NCI-H1694 (cell line): ENCODE measurements at places on chromosomes 3 and 15.

DNA sequence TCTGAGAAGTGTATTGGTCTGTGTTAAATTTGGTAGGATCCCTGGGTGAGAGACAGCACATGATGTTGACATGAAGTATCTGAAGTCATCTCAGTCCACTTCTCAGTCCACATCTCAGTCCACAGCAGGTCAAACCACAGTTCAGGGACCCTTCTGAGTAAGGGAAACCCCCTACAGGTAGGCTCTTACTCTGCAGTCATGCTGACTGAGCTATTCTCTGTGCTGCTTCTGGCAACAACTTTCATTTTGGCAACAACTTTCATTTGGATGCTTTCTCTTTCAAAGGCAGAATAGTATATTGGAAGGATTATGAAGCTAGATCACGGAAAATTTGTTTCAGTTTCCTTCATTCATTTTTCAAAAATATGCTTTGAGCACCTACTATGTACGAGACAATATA, 178.2 kb upstream of the GOLIM4 start:
- no peak for DNase-seq

- DNase-seq: no peak
Observed at GRCh38 chr15:98612490-98613110, 35.7 kb upstream of the IGF1R start.

- no peak for DNase-seq
Observed at GRCh38 chr3:46932455-46933225, 43.9 kb downstream of the CCDC12 start.

GRCh38 chr3:176491084-176491483, 706.2 kb downstream of the TBL1XR1 start:
- no peak for DNase-seq

GRCh38 chr3:156769721-156770654, 56.2 kb upstream of the LEKR1 start:
- DNase-seq: no peak

- DNase-seq: no peak
Observed at GRCh38 chr3:131892331-131892730, 142.5 kb downstream of the CPNE4 start.

DNA sequence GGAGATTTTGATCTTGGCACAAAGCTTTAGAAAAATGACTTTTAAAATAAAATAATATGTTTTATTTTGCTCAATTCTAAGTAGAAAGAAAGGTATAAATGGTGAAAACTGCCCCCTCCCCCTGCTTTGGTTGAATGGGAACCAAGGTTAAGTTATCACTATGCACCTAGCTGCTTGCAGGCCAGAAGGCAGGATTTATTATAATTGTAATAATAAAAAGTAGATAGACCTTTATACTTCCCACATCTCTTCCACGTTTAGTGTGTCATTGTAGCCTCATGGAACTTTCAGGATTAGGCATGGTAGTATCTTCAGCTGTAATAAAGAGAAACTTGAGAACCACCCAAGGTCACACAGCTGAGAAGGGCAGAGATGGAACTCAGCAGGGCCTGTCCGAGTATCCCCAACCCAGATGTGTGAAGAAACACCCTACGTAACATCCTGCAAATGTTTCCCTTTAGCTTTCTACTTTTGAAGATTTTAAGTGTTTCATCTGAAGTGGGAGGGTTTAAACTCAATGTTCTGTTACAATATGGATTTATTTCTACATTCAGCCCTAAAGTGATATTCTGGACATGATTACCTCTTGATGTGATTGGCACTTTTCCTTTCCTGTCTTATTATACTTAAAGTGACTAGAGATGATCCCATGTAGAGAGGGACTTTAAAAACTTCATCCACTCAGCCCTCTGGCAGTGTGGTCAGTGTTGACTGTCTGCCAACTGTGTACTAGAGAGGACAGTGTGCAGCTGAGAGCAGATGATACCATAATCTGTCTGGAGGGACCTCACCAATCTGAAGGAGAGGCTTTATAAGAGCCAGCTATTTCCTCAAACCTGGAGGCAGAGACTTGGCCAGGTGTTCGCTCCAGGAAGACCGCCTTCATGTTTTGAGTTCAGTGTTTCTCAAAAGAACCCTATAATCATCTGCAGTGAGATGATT, 282.5 kb upstream of the TRIM42 start:
- DNase-seq: no peak

- no peak for DNase-seq
Observed at GRCh38 chr3:134802428-134803050, 7.5 kb downstream of the EPHB1 start.

- DNase-seq: no peak
Observed at GRCh38 chr3:74003734-74004133, 379.0 kb upstream of the PDZRN3 start.

DNA sequence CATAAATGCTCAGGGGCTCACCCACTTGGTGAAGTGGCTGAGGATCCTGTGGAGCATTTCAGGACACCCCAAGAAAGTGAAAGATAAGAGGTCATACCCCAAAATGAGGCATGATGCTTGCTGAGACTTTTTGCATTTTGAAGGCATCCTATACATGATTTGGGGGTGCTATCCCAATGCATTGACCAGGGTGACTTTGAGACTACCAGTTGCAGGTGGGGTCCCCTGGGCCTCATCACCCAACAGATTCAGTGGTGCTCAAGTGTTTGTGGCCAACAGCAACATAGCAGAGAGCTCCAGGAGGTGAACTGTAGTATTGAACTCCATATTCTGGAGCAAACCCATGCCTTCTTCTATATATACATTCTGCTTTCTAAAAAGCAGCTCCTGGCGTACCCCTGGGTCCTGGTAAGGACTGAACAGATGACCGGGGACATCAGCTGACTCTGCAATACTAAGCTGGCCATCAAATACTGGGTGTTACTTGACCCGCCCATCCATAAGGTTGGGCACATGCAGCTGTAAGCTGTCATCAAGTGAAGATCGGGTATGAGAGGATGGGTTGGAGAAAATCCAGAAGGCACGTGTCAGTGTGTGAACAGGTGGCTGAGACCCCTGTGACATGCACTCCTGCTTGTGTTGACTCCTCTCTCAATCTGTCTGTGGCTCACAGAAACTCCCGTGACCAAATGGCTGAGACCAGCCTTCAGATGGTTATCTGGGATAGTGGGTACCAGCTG, 143.3 kb downstream of the KLF13 start:
- no peak for DNase-seq

GRCh38 chr15:100355342-100355741, 13.6 kb upstream of the ADAMTS17 start:
- DNase-seq: no peak

DNA sequence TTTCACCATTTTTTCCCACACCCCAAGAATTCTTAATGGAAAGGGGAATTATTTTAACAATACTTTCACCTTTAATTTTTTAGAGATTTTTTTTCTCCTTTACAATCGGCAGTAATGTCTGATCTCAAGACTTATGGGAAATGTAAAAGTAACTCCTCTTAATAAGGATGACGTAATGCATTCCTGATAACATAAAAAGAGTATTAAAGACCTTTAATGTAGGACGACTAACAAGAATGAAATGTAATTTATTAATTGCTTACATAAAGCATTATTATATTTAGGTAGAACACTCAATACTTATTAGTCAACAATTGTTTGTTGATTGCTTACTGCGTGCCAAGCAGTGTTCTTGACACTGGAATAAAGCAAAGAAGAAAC, 416.8 kb upstream of the NAALADL2 start:
- no peak for DNase-seq

DNA sequence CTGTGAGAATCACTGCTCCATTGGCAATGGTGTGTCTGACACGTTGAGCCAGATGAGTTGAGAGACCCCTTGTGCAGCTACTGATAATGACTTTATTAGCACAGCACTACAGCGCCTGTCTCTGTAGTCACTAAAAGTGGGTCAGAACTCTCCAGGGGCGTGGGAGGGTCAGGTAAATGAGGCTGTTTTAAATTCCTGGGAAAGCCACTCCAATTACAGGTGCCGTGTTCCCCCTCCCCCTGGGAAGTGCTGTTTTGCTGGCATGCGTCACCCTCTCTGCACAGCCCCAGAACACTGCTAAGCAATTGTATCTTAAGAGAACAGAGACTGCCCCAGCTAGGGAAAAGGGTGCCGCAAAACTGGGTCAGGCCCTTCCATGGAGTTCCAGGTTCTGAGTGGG, 21.5 kb upstream of the CPNE9 start:
- no peak for DNase-seq

DNA sequence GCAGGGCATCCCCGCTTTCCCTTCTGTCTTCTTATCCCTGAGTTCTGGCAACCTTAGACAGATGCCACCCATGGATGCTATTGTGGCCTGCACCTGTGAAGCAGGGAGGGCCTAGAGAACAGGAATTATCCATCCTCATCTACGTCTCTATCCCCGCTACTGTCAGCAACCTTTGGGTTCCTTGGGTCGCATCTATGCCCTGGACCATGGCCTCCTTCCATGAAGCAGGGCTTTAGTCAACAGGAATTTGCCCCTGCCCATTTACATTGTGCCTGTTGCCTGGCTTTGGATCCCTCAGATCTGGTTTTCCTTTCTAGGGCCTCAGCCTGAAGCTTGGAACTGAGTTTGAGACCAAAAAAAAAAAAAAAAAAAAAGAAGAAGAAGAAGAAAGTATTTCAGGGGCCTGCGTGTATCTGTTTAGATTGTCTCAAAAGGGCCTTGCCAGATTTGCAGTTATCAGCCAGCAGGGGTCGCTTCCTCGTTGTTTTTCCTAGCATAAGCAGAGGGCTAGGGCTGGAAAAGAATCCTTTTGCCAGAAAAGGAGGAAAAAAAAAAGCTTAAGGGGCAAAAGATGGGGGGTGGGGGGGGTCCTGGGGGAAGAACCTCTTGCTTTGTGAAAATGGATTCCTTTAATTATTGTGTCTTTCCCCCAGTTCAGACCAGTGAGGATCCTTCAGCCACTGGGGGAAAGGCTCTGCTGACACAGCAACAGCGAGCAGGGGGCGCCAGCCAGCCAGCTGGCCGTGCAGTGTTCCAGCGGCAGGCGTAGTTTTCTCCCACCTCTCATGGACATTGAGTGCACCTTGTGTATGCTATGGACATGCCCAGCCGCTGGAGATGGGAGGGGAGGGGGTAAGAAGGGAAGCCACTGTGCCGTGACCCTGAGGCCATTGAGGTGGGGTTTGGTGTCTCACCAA, 65.7 kb upstream of the ALDH1L1 start:
- peak; percentile 58 for DNase-seq

- DNase-seq: no peak
Observed at GRCh38 chr3:129196601-129197000, 12.9 kb upstream of the CNBP start.

DNA sequence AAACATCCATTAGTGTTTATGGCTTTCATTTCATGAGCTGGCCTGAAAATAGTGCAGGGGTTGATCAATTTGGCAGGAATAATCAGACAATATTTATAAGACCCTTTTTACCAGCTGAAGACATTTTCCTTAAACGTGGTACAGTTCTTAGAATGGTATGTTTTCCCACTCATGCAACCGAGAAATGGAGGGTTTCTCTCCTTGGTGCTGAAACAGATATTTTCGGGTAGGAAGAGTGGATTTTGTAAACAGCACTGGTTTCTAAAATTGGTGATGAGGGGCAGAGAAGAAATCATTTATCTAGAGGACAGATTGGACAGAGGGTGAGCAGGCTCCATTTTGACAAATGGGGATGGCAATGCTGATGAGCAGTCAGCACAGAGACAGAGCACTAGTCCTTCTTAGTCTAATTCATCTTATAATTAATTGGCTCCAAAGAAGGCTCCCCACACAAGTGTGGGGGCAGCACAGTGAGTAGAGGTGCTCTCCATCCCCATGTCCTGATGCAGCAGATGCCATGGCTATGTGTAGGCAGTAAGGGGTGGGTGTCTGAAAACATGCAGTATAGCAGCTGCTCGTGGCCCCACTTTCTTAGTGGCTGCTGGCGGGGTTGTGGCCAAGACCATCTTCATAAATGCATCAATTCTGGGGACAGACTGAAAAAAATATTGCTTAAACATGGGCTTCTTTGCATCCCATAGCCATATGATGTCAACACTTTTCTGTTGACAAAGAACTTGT, 18.1 kb upstream of the SLC7A14 start:
- DNase-seq: no peak

- DNase-seq: no peak
Observed at GRCh38 chr3:115986555-115987207, 363.4 kb downstream of the GAP43 start.

- DNase-seq: no peak
Observed at GRCh38 chr3:113005611-113006010, 14.8 kb downstream of the GTPBP8 start.

DNA sequence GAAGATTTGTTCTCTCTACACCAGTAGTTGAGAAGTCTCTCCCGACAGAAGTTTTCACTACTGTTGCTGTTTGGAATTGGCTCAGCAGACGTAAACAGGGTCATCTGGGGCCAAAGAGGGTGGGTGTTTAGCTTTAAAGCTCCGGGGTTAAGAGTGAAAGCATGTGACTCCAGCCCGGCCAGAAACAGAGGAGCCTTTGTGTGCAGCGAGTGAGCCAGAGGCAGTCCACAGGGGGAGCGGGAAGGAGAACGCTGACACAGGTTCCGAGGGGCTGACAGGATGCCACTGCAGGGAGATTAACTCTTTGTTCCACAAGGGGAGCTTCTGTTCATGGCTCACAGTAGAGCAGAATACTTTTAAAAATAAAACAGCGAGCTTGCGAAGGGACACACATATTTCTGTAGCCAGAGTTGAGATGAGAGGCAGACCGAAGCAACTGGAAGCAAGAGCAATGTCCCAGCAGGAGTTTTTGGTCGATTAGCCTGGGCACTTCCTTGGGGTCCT, 26.9 kb downstream of the BMF start:
- no peak for DNase-seq

DNA sequence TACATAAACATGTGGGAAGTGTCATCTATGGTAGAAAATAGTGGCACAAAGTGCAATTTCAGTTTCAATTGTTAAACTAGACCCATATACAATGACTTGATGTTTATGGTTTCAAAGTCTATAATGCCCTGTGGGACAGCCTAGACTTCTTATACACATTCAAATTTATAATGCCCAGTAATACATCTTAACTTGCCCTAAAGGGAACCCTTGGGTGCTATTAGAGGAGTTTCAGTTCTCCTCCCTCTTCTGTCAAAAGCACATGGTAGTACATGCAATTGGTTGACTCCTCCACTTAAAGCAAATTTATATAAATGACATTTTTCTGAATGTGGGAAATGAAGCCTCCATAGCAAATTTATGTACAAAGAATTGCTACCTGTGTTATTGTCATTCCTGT, 30.2 kb upstream of the OR5K4 start:
- DNase-seq: no peak

DNA sequence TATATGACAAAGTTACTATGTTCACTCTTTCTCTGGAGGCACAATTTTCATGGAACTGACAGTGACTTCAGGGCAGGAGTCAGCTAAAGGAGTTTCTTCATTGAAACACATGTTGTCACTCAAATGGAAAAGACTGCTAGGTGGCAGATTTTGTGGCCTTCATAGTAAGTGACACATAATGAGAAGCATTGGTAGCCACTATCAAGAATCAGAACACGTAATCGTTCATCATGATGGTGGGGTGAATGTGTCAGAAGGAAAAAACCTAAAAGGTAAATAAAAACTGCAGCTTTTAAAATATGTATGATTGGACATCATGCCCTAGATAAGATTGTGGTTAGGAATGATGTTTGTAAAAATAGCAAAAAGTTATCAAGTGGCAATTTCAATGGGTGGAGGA, 1491.0 kb downstream of the SI start:
- DNase-seq: no peak
